ENCODE measurements at places on chromosomes 1 and 21.

- no peak for DNase-seq
Measured at GRCh38 chr1:54069791-54070170, 16.4 kb downstream of the TCEANC2 start.

DNA sequence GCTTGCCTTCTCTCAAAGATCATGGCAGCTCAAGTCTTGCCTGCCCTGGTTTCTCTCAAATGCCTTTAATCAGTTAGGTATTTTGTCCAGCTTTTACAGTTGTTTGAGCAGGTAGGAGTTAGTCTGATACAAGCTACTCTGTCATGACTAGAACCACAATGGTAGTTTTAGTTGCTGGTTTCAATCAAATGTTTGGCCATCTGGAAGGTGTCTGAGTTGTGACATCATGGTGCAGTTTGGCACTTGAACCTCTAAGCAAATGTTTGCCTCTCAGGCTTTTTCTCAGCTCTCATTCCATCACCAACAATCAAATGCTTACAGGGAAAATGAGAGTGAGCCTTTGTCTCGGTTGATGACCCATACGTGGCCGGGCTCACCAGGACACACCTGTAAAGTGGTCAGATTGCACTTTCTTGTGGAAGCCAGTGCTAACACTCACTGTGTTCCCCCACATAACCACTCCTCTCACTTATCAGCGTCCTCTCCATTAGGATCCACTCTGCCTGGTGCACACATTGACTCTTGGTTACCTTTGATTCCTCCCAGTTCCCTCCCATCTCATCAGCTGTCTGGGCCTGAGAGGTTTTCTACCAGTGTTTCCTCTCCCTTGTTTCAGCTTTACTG, 67.5 kb downstream of the CCDC185 start:
- DNase-seq: no peak

DNA sequence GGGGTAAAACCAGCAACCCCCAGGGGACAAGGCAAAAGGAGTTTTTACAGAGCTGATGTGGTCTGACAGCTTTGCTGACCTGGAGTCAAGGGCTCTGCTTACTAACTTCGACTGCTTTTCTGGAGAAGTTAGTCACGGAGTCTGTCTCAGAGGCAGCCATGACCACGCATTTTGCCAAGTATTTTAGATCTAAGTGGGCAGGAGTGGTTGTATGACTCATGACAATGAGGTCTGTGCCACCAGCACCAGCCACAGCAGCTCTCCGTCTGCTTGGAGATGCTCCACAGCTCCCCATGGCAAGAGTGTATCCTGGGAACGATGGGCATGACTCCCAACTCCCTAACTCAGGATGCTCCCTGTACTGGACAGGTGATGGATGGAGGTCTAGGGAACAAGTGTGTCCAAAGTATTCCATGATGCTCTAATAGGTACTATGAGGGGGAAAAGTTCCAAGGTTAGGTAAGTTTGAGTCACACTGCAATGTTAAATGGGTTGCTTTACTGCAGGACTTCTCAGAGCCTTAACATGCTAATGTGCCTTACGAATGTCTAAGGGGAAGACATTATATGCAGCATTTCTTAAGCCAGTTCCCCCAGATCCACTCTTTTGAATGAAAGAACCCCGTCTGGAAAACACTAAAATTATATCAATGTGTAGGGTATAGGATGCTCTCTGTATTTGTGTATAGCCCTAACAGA, 359.0 kb downstream of the HHAT start:
- peak; percentile 8 for DNase-seq

- DNase-seq: no peak
Measured at GRCh38 chr1:82321794-82322193, 521.1 kb downstream of the ADGRL2 start.

DNA sequence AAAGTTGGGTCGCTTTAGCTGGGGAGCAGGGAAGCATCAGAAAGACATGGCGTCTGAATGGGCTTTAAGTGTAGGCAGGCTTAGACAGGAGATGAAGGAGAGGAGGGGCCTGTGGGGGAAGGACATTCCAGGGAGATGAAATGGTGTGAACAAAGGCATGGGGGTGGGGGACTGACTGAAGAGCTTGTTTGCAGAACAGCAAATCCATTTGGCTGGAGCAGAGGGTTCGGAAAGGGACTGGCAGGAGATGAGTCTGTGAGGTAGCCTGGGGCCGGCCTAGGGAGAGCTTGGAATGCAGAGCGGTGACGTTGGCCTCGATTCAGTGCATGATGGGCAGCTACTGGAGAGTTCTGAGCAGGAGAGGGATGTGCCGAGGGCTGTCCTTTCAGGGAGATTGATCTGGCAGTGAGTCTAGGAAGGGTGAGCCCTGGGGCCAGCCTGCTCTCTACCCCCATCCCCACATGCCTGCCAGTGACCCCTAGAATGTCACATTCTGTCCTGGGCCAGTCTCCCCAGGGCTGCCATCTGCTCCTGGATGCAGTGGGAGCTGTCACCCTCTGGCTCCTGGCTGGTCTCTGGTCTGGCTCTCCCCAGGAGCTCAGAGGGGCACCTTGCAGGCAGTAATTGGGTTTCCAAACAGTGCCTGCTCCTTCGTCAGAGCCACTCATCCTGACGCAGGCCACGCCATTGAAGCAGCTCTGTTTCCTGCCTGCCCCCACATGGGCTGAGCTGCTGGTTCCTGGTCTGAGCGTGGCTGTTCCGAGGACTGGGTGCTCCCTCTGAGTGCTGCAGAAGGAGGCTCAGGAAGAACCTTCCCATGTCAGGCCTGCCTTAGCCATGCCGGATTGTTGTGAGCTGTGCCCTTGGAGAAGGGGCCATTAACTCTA, 22.3 kb upstream of the TMEM222 start:
- no peak for DNase-seq

DNA sequence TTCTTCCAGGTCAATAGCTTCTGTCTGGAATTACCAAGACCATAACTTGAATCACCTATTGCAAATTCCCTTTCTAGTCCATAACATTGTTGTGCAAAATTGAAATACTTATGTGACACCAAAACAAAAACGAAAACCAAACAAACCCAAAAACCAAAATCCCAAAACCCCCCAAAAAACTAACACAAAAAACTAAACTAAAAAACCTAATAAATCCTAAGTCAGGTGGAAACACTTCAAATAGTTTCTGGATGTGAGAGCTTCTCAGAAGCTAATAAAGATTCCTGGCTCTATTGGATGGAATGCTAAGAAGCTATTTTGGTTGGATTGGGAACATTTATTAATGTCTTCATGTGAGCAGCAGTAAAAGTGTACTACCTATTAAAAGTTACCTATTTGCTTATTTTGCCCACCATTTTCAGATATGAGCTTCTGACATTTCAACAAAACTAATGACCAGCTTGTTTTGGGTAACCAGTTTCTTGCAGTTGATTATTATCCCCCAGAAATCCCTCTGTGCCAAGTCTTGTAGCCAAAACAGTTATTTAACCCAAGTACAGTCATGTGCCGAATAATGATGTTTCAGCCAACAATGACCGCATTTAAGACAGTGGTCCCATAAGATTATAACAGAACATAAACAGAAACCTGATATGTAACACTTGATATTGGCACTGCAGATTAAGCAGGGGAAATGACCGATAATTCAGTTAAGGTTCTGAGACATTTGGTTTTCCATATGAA, 76.4 kb downstream of the LTN1 start:
- no peak for DNase-seq

GRCh38 chr1:163826500-163826899, 504.7 kb downstream of the NUF2 start:
- no peak for DNase-seq

GRCh38 chr1:19645411-19646251, 1.5 kb downstream of the NBL1 start:
- DNase-seq: no peak

DNA sequence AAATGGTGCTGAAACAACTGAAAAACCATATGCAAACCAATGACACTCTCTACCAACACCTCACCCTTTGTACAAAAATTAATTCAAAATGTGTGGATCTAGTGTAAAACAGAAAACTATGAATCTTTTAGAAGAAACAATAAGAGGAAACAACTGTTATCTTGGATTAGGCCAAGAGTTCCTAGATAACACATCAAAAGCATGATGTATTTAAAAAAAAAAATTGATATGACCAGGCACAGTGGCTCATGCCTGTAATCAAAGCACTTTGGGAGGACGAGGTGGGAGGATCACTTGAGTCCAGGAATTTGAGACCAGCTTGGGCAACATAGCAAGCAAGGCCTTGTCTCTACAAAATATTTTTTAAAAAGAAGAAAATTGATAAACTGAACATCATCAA, 79.0 kb downstream of the EIF4G3 start:
- DNase-seq: no peak

DNA sequence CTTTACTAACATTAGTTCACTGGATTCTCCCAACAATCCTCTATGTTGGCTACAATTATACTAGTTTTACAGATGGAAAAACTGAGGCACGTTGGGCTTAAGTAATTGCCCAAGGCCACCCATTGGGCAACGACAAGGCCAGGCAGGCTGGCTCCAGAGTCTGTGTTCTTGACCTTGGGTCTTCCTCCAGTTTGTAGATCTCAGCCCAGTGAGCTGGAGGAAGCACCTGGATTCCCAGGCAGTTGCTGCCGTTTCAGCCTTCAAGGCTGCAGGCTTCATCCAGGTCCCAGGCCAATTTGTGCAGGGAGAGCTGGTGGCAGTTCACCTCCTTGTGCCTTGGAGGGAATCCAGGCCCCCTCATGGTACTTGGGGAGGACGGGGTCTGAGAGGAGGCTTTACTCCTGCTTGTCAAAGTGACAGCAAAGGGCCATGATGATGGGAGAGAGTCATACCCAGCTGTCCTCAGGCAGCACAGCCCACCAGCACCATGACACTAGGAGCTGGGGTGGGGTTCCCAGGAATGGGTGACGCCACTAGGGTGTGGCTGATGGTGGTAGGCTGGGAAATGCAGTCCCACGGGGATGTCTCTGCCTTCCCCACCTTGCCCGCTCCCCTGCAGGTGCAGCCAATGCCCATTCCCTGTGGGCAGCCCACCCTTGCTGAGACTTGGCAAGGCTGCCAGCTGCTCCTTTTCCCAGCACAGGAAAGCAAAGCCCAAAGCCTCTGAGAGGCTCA, 27.1 kb downstream of the PKP1 start:
- no peak for DNase-seq

DNA sequence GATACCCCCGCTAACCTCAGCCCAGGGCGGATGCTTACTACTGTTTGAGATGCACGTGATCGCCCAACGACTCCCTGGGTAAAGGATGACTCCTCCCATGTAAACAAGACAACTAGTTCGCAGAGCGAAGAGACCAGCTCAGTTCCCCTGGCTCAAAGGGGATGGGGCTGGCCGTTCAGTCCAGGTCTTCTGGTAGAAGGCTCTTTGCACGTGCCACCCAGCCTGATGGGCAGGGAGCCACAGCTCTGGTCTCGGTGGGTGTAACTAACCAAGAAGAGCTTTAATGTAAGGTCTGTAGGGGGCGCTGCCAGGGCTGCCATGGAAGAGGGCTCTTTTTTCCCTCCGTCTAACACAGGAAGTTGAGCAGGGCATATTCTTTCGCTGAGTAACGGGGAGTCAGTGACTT, 49.4 kb upstream of the PARP1 start:
- DNase-seq: peak; percentile 75

DNA sequence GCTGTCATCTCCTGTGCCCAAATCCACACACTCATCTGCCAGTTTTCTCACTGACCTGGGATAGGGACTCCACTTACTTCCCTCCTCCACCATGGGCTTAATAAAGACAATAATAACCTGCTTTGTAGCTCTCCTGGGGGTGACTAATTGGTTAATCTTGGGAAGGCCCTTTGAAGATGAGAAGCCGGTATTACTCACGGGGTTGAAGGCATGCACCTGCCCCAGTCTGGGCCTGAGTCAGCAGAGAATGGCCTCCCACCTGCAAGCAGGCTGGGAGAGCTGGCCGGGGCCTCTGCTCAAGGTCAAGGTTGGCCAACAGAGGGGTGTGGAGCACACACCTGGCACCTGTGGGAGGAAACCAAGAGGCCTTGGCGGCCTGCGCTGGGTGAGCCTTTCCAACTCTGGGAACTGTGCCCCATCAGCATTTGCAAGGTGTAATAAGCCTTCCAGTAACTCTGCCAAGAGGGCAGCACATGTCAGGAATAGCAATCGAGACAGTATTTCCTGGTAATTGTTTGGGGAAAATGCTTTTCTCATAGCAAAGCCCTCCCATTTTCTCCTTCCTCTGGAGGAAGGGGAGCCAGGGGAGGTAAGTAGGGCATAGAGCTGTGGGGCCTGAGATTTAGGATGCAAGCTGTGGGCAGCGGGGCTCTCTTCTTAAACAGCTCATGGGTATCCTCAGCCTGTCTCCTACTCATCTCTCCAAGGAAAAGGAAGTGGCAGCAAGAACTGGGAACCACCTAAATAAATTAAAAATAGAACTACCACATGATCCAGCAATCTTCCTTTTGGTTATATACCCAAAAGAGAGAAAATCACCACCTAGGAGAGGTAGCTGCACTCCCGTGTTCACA, 49.0 kb downstream of the TOMM20 start:
- peak; percentile 58 for DNase-seq

- DNase-seq: no peak
Measured at GRCh38 chr1:114322734-114323133, 169.1 kb upstream of the SYT6 start.

DNA sequence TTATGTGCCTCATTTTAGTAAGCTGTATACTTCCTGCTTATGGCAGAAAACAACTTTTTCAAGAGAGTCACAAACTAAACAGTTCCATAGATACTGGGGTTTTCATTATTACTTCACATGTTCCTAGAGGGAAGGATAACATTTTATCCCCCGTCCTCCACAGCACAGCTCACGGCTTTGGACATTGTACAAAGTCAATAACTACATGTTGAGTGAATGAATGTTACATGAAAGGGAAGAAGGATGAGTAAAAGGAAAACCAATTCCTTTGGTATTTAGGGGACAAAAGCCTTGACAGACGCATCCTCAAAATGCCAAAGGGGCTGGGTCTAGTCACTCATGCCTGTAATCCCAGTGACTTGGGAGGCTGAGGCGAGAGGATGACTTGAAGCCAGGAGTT, 14.8 kb downstream of the PI4KB start:
- no peak for DNase-seq

DNA sequence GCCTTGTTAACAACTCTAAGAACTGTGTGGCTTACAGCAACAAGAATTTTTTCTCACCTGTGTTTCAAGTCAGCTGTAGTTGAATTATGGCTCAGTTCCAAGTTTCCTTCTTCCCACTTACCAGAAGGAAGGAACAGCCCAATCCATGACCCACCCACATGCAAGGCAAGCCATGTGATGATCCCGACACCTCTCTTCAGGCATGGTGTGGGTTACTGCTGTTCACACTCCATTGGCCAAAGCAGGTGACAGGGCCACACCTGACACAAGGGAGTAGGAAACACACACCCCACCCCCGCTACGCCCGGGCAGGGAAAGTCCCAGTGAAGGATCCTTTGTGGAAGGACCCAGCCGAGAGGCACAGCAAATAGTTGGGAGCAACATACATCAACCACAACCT, 36.3 kb downstream of the KCNJ15 start:
- DNase-seq: no peak

GRCh38 chr1:68231627-68232288, 565 bp downstream of the WLS start:
- no peak for DNase-seq

GRCh38 chr1:156225677-156226014, 12.8 kb downstream of the PMF1 start:
- DNase-seq: no peak

DNA sequence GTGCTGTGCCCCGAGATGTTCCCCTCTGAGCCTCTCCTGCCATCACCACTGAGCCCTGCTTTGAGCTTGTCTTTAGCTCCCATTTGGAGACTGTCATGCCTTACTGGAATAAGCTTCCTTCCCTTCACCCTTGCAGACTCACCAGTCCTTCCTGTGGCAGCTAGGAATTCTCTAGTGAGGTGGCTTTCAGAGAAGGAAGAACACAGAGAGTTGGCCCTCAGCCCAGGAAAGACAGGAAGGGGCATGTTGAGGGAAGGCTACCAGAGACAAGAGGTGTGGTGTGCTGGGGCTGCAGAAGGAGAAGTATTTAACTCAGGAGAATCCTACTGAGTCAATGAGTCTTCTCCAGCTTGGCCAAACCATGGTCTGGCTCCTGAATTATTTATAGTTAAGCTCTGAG, 76.3 kb downstream of the UCK2 start:
- DNase-seq: no peak
